H54 (cell line): ENCODE measurements at places on chromosomes 6 and 20.

- no peak for DNase-seq
These were observed 14.3 kb upstream of the SPO11 start for GRCh38 chr20:57315083-57315975.

DNA sequence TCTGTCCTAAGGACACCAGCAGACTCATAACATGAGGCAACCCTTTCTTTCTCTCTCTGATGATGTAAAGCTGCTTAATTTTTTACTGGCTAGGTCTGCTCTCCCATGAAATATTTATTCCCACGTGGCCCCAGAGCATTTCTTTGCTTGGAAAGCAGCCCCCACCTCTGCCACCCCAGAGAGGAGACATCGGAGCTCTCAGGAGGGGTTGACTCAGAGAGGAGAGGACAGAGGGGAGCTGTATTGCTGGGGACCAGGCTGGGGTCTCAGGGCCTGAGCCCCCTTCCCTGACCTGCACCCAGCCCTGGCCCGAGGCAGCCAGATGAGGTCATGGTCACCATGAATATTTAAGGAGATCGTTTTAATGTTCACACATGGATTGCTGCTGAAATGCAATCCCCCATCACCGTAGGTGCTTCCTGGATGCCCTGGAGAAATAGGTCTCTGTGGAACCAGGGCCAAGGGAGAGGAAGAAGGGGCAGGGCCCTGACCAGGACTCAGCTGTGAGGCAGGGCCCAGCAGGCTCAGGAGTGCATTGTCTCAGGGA is 117.5 kb downstream of the DLL1 start:
- no peak for DNase-seq

DNA sequence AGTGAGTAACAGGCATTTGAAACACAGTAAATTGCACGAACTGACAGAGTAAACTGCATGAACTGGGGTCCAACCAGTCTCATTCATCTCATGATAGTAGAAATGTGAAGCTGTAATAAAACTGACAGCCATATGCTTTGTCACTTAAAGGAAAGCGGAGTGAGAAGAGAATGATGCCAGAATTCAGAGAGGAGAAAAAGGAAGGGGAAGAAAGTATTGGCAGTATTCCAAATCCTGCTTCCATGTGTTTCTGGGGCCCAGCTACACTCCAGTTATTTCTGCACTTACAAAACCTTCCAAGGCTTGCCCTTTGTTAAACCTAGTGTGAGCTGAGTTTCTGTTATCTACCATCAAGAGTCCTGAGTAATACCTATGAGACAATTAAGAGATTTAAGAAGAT is 17.2 kb downstream of the SNX14 start:
- DNase-seq: no peak

DNA sequence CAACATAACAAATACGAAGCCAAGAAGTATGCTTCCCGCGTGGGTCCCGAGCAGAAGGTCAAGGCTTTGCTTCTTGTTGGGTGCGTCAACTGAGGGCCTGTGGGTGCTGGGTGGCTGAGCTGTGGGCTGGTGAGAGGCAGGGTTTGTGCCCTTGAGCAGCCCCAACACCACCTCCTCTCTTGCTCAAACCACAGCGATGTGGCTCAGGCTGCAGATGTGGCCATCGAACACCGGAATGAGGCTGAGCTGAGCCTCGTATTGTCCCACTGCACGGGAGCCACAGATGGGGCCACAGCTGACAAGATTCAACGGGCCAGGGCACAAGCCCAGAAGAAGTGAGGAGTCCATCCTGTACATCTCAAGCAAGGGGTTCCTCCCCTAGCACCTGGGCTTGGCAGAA is 7.0 kb upstream of the PTPRA start:
- no peak for DNase-seq

DNA sequence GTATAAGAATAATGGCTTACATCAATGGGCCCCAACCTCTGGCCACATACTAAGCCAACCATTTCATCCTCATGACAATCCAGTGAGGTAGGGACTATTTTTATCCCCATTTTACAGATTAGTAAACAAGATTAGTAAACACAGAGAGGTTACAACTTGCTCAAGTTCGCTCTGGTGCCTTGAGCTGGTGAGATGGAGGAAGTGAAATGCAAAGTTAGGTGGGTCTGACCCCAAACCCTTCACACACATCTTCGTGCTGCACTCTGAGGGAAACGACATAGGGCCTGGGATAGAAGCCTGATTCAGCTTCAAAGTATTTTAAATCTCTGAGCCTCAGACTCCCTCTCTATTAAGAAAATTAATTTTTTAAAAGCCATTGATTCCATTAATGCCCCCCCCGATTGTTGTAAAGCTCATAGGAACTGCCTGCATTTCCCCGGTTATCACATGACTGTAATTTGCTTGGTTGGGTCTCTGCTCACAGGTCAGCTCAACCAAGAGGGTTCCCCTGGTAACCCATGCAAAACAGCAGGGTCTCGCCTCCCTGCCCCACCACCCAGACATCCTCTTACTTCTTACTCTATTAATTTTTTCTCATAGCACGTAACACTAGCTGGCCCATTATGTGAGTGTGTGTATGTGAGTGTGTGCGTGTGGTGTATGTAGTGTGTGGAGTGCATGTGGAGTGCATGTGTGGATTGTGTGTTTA is 221.2 kb downstream of the MAFB start:
- no peak for DNase-seq

DNA sequence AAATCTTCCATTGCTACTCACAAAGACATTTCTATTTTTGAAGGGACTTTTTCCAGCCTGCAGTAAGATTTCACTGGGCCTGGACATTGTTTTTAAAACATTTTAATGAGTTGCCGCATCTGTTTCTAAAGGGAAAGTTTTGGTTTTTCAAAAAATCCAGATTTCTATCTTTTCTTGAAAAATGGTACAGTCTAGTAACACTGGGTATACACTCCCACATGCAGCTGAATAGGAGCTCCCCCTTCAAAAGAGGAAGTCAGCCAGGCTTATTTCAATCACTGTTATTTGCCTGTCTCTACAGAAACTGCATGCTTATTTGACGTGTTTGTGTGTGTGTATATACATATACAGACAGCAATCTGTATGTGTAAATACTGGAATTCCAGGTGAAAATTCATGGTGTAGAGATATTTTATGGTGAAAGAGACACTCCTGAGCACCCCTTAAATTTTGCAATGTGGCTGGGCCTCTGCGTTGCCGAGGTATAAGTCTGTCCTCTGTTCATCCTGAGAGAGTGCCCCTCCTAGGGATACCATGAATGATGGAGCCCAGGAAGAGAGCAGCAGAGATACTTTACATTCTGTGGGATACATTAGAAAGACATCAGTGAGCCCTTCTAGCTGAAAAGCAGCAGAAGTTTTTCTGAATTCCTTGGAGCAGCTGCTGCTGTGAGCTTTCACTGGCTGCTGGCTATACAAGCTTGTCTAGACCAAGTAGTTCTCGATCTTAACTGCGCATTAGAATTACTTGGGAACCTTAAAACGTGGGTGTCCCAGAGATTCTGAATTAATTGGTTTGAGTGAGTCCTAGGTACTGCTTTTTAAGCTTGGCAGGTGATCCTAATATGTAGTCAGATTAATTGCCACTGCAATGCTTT is 12.0 kb upstream of the ABRACL start:
- no peak for DNase-seq

DNA sequence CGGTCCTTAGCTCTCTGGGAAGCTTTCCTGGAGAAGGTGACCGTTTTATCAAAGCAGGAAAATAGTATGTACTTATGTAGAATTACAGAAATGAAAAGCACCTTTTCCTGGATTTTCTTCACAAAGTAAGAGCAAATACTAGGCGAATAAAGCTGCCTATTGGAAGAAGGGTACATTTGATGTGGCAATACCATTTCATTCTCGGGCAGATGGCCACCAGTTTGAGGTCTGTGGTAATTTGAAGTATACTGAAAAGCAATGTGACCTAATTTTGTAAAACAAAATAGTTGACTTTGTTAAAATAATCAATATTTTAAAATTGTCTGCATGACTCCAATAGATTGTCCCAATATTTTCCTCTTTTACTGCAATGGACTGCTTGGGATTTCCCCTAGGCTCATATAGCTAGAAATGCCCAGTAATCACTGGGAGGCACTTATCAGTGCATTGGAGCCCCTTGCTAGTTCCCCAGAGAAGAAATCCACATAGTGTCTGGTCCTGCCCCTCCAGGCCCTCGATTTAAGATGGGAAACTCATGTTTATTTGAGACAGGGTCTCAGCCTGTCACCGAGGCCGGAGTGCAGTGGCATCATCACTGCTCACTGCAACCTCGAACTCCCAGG is 7.4 kb upstream of the UTRN start:
- no peak for DNase-seq

DNA sequence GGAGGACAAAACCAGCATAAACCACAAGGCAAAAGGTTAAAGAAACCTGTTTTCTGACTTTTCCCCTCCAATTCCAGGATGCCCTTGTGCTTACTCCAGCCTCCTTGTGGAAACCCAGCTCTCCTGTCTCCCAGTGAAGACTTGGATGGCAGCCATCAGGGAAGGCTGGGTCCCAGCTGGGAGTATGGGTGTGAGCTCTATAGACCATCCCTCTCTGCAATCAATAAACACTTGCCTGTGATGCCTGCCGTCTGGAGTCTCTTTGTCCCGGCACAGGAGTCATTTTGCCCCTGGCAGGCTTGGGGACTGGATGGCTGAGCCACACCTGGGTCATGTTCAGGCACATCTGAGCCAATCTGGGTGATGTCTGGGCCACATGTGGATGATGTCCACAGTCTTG is 26.6 kb downstream of the BPIFB1 start:
- DNase-seq: no peak

DNA sequence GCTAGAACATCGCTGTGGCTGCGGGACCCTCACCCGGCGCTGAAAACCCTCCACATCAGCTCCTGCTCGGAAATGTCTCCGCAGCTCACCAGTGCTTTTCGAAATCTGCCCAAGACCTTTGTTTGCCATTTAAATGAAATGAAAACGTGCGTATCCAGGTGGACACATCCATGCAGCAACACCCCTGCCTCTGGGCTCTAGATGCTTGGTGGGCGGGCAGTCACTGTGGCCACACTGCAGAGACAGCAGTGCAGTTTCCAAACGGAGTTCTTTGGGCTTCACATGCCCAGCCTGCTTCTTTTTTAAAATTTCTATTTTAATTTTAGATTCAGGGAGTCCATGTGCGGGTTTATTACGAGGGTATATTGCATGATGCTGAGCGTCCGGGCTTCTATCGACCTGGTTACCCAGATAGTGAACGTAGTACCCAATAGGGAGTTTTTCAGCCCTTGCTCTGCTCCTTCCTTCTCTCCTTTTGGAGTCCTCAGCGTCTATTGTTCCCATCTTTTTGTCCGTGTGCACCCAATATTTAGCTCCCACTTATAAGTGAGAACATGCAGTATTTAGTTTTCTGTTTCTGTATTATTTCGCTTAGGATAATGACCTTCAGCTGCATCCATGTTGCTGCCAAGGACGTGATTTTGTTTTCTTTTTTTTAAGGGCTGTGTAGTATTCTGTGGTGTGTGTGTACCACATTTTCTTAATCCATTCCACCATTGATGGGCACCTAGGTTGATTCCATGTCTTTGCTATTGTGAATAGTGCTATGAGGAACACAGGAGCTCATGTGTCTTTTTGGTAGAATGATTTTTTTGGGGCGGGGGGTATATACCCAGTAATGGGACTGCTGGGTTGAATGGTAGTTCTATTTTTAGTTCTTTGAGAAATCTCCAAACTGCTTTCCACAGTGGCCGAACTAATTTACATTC is 4.8 kb upstream of the TUBB2B start:
- no peak for DNase-seq

DNA sequence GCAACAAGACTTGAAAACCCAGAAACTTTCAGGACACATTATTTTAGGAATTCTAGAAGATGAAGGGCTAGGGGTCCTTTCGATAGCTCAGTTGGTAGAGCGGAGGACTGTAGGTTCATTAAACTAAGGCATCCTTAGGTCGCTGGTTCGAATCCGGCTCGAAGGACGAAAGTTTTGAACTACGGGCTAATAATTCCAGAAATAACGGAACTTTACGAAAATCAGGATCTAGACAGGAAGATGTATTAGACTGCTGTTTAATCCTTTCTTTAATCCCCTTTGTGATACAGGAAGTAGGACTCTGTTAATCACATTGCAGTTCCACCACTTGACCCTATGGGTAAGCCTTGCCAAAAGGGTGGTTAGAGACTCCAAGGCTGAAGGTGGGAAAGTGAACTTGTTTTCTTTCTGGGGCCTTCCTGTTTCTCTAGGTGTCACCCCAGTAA is 21.2 kb upstream of the ABT1 start:
- no peak for DNase-seq

- no peak for DNase-seq
These were observed 65.5 kb upstream of the PRL start for GRCh38 chr6:22362361-22362760.

DNA sequence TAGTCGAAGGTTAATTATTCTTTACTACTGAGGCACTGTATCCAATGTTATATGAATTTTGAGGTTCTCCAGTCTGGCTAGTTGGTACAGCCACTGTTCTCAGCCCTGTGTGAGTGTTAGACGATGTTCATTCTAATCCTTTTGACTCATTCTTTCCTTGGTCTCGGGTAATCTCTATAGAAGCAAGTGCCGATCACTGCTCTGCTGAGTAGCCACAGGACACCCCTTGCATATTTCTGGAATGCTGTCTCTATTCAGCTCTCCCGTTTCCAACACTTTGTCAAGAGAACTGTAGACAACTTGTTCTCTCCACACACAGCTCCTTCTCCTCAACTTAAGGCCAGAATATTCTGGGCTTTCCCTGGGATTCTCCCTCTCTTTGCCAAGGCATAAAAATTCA is 42.4 kb upstream of the PLCB1 start:
- no peak for DNase-seq
